ENCODE measurements at places on chromosomes 16 and 17.
A peak's percentile ranks its signal among the peaks of the same experiment; 100 is the strongest.

GRCh38 chr16:66850115-66850815 is 6.1 kb downstream of the CA7 start:
- no peak for DNase-seq

- no peak for DNase-seq
Measured at GRCh38 chr17:73420897-73421296, 109.1 kb upstream of the CDC42EP4 start.

GRCh38 chr17:81241648-81242420 is 2.7 kb downstream of the NDUFAF8 start:
- peak; percentile 44 for DNase-seq

GRCh38 chr17:42541041-42541833 is 5.2 kb downstream of the NAGLU start:
- DNase-seq: peak; percentile 21

GRCh38 chr16:56944954-56945839 is 13.3 kb downstream of the HERPUD1 start:
- DNase-seq: no peak

- no peak for DNase-seq
Measured at GRCh38 chr16:7025616-7026190, 306.9 kb upstream of the RBFOX1 start.

DNA sequence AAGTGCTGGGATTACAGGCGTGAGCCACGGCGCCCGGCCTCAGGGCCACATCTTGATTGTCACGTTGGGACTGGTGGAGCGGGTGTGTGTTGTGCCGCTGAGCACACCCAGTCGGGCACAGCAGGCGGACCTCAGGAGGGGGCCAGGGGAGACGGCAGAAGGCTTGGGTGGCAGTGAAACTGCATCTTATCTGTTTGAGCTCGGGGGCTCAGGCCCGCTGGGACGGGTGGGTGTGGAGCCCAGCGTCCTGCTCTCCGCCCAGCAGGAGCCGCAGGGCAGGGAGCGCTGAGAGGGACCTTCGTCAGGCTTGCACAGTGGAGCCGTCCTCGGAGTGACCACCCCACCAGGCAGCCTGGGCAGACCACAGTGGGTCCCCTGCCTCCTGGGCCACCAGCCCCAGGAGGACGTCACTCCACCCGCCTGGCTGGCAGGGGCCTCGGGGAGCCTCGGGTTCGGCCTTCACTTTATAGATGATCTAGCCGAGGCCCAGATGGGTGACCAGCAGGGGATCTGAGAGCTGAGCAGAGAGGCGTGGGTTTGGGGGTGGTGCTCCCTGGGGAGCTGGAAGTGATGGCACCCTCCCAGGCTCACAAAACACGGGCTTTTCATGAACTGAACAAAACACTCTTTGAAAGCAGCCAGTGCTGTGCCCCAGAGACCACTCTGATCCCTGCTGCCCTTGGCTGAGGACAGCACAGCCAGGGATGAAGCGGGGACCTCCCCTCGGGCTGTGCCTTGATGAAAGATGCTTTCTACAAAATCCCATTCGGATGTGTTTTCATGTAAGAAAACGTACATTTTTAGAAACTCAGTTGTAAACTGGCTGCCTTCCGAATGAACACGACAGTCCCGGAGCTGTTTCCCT is 181.1 kb downstream of the SEC14L1 start:
- no peak for DNase-seq

- DNase-seq: peak; percentile 69
Measured at GRCh38 chr17:80264205-80265075, 3.8 kb downstream of the RNF213 start.

GRCh38 chr16:66706506-66706880 is 9.9 kb upstream of the CMTM4 start:
- DNase-seq: no peak

DNA sequence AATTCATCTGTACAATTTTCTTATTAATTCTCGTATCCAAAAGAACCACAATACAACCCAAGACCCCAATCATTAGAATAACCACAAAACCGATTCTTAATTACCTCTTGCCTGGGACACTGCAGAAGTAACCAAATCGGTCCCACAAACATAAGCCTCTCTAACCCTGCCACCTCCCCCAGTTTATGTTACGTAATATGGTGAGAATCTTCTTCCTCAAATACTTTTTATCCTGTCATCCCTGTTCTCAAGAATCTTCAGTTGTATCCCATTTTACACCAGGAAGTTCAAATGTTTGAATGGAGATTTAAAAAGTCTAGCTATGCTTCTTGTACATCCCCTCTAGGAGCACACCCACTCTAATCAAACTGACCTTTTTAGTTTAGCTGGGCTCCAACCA is 269.3 kb upstream of the TBX2 start:
- no peak for DNase-seq

DNA sequence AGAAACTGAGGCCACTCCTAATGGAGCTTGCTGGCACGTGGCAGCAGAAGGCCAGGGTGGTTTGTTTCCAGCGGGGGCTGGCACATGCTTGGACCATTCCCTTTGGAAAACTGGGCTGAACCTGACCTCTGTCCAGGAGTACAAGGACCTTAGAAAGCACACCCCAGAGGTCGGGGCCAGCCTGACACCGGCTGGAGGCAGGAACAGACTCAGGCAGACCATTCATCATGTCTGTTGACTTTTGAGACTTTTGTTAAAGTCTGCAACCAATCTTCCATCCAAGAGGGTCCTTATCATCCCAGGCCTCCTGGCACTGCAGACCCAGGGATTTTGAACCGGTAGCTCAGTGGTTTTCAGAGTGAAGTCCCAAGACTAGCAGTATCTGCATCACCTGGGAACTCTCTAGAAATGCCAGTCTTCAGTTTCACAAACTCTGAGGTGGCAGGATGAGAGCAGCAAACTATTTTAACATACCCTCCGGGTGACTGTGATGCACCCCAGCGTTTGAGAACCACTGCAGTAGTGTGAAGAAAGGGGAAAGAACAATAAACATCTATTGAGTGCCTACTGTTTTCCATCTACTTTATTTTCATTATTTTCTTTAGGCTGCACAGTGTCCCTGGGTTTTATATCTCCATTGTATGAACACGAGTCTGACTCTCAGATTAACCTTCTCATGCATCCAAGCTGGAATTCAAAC is 145.3 kb upstream of the PLCG2 start:
- DNase-seq: no peak

GRCh38 chr17:58416937-58417299 is 416 bp downstream of the RNF43 start:
- DNase-seq: no peak

Measured in CD4-positive, alpha-beta T cell treated with Interleukin-6 at 100 ng/mL for 8 hours (primary cell).